ENCODE measurements at places on chromosomes 16 and 17.

DNA sequence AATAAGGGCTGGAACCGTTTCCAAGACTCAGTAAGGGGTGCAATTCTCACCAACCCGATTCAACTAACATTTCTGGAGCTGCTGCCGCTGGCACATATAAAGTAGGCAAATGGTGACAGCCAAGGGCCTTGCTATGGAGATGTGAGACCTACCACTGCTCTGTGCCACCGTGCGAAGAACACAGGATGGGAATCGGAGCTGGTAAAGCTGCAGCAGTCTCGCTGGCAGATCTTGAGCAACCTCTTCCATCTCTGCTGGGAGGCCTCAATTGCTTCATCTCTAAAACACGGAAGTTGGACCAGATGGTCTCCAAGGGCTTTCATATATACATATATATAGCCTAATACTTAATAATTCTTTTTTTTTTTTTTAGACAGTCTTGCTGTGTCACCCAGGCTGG, 128.9 kb upstream of the RCVRN start:
- no peak for DNase-seq

DNA sequence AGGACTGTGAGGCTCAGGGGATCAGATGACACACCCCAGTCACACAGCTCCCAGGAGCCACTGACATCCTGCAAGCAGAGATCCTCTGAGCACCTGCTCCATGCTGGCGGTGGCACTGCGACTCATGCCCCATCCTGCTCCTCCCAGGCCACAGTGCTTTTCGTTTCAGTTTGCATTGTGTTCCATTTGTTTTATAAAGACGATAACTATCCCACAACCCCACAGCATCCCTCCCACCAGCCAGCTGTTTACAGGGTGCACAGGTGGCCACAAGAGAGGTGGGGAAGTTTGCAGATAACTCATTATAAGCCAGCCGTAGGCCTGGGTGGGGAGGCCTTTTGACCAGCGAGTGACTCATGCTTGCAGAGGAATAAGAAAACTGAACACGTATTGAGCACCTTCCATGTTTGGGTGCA, 28.2 kb downstream of the BCO1 start:
- no peak for DNase-seq

DNA sequence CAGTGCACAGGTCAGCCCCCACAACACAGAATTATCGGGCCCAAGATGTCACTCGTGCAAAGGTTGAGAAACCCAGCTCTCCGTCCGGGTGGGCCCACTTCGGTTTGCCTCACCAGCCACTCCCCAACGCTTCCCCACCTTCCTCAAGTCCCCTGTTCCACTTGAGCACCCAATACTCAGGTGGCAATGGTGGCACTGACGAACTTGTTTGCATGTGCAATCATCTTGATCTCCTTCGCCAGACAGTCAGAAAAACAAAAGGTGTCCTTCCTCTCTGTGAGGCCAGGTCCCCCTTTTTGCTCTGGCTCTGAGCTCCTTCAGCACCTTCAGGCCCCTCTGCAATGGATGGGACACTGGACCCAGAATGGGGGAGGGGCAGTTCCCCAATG, 3.7 kb downstream of the GGA2 start:
- no peak for DNase-seq

DNA sequence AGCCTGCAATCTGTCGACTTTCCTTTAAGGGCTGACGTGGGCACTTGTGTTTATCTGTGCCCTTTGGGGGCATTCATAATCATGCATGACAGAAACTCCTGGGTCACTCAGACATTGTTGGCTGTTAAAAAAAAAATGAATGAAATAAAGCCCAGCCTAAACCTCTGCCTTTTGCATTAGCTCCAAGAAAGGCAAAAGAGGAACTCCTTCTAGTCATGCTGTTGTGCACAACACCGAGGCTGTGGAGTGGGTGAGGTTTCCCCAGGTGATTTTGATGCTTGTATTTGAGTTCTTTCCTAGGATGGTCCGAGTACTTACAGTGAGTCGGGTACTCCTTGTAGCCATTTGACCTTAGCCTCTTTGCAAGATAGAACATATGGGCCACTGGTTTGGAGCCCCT, 49.6 kb upstream of the IRX6 start:
- DNase-seq: no peak

DNA sequence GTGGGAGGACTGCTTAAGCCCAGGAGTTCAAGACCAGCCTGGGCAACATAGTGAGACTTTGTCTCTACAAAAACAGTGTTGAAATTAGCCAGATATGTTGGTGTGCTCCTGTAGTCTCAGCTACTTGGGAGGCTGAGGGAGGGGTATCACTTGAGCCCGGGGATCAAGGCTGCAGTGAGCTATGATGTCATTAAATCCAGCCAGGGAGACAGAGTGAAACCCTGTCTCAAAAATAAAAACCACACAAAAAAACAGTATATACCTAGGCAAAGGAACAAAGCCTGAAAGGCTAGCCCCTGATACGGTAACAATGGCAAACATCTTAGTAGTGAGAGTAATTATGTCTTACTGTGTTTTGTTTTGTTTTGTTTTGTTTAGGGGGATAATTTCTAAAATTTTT, 38.0 kb downstream of the TOM1L2 start:
- no peak for DNase-seq

DNA sequence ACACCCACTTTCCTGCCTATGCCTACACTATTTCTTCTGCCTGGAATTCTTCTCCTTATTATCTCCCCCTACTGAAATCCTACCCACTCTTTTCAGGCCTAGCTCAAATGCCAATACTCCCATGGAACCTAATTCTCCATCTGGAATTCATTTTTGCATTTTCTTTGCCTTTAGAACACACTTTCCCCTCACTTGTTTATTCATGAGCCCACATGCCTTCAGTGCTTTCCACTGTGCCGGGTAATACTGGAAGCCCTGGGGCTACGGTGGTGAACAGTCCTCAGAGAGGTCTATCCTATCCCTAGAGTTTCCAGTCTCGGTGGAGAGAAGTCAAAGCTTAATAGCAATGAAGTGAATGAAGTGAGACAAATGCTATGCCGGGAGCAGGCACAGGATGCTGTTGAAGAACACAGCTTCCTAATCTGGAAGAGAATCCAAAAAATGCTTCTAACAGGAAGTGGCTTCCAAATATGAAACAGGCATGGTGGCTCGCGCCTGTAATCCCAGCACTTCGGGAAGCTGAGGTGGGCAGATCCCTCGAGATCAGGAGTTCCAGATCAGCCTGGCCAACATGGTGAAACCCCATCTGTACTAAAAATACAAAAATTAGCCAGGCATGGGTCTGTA, 322.4 kb downstream of the GRIN2A start:
- no peak for DNase-seq

DNA sequence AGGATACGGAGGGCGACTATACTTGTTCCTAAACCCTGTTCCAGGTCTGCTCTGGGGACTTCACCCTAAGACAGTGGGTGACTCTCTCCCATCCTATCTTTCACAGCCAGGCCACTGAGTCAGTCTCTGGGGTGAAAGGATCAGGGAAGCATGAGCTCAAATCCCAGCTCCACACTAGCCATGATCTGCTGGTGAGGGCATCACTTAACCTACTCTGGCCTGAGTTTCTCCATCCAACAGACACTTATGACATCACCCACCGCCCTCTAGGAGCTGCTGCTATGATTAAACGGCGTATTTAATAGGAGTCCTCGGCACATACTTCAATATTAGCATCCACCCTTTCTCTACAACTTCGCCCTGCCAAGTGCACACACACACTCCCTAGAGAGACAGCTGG, 10.1 kb downstream of the GAST start:
- no peak for DNase-seq

DNA sequence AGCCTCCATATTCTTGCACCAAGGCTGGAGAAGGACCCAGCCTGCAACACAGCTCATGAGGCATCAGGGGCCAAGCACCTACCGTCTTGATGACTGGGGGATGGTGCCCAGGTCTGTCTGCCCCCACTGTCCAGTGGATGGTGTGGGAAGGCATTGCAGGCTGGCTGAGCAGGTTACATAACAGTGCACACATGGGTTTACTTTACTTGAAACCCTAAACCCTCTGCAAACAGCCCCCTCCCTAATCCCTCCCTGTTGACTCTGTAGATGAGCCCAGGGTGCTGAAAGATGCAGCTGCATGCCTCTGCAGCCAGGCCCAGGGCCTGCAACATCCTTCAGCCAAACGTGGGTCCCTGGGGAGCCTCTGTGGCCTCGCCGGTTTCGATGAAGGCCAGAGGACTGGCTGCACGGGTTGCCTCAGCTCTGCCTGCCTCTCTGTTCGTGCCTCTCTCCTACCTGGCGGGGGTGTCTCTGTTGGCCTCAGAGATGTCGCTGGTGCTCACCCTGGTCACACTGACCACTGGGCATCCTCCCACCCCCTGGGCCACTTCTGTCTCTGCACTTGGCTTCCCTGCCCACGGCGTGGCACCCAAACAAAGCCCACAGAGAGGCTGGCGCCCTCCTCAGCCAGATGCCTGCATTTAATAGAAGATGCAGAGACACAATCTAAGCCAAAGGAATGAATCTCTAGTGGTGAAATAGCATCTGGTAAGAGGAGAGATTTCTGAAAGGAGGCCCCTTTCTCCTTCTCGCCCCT, 95.1 kb downstream of the METRNL start:
- no peak for DNase-seq

GRCh38 chr17:73307130-73307529, 4.7 kb downstream of the CDC42EP4 start:
- no peak for DNase-seq

DNA sequence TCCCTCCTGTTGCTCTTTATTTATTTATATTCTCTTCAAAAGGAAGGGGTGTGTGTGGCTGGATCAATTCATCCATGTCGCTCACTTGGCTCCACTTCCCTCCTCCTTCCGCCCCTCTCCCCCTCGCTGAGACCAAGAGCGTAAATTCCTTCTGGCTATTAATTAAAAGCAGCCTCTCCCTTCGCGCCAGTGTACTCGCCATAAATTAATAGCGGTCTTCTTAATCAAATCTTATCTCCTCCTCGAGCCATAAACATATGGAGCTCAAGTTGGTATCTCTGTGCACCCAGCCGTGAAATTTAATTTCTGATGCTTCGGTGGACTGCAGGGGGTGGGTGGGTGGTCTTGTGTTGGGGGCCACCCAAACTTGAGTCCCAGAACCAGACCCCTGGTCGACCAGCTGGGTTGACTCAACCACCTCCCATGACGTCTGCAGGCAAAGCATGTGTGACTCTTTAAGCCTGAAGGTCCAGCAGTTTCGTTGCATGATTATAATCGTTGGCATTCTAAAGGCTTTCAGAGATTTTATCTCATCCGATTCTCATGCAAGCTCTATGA, 57.9 kb downstream of the SDK2 start:
- no peak for DNase-seq

DNA sequence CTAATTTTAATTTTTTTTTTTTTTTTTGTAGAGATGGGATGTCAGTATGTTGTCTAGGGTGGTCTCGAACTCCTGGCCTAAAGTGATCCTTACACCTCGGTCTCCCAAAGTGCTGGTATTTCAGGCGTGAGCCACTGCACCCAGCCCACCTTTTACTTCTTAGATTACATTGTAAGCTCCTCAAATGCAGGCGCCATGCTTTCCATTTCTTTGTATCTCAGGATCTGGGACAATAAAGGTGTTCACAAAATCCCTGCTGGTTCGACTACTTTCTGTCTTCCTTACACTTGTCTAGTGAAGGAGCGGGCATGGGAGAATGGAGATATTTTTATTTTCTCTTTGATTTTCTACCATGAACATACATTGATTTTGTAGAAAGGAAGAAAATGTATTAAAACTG, 23.2 kb upstream of the C16orf74 start:
- DNase-seq: no peak

- DNase-seq: no peak
Measured at GRCh38 chr17:16875662-16876061, 96.3 kb downstream of the TNFRSF13B start.

DNA sequence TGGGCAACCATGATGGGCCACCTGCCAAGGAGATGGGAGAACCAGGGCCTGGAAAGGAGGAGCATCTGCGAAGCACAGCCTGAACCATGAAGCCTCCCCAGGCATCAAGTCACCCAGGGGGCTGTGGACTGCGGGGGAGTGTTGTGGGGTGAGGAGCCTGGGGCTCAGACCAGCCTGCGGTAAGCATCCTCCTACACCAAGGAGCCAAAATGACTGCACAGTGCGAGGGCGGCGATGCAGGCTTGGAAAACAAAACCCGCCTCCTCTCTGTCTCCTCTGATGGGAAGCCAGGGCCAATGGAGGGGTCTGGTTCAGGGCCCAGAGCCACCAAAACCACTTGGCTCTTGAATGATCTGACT, 18.1 kb upstream of the MAF start:
- DNase-seq: no peak

DNA sequence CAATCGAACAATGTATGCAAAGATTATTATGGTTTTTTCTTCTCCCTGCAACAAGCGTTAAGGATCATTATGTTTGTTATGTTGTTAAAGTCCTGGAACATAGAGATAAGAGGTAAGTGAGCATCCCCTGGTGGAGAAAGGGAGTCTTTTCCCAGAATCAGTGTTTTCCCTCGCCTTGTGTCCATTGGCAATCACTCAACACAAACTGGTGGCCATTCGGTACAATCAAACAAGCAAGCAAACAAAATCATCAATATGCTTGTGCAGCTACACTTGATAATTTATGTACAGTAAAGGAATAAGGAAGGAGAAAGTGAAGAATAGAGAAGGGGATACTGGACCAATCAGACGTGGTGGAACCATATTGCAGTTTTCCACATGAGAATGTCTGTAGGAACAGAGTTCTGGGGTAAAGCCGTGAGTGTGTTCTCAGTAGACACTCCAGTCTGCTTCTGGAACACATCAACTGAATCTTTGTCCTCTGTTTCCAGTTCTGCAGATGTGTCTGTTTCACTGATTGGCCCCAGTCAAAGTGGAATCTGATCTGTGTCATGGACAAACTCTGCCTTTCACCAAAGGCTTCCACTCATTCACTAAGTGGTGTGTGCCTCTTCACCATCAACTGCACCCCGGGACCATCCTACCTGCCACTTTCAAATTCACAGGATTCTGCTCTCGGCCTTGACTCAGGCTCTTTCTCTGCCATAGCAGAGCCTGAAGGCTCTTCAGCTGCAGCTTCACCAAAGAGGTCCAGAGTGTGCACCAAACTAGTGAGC, 169.5 kb downstream of the AHSP start:
- no peak for DNase-seq

DNA sequence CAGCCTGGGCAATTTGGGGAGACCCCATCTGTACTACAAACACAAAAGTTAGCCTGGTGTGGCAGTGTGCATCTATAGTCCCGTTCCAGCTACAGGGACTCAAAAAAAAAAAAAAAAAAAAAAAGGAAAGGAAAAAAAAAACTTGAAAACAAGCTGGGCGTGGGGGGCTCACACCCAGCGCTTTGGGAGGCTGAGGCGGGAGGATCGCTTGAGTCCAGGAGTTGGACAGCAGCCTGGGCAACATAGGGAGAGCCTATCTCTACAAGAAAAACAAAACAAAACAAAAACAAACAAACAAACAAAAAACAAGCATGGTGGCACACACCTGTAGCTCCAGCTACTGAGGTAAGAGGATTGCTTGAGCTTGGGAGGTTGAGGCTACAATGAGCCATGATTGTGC, 12.9 kb upstream of the CCL17 start:
- DNase-seq: no peak

Data from activated effector memory CD4-positive, alpha-beta T cell treated with Interleukin-2 at 50 U/mL for 16 hours (primary cell).